Stimulated activated CD4-positive, alpha-beta T cell treated with anti-CD3 and anti-CD28 coated beads, Interleukin-1b, Interleukin-23, amount 100 ng/mL, for 48 hours (primary cell): ENCODE measurements at places on chromosomes 7 and 10.

GRCh38 chr7:95917634-95918033 is 145.3 kb downstream of the DYNC1I1 start:
- no peak for DNase-seq

GRCh38 chr10:132943058-132943790 is 854 bp upstream of the CFAP46 start:
- no peak for DNase-seq

DNA sequence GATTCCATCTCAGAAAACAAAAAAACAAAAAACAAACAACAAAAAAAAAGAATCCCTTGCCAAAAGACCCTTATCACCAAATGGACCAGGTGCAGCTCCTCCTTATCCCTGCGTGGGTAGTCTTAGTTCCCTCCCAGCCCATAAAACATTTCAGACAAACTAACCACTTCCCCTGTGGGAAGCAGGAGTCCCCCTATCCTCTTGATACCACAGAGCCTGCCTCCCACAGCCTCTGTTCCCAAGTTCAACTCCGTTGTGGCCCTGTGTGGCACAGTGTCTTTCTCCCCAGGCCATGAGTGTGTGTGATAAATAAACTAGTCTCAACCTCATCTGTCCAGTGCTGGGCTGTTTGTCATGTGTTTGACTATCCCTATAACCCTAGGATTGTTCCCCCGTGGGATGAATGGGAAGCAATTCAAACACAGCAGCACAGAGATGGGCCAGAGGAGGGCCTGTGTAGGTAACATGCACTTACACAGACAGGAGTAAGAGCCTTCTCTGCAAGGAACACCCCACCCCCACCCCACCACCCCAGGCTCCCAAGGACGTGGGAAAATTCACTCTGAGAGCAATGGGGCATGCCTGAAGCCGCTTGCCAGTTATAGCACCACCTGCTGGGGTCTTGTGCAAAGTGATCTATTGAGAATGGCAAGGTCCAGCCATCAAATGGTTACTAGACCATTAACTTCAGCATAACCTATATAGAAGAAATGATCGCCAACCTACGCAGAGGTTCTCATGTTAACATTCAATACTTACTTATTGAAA is 147.1 kb upstream of the GHITM start:
- DNase-seq: peak; percentile 4

- DNase-seq: peak; percentile 24
Observed at GRCh38 chr10:63707254-63707910, 186.2 kb downstream of the REEP3 start.

DNA sequence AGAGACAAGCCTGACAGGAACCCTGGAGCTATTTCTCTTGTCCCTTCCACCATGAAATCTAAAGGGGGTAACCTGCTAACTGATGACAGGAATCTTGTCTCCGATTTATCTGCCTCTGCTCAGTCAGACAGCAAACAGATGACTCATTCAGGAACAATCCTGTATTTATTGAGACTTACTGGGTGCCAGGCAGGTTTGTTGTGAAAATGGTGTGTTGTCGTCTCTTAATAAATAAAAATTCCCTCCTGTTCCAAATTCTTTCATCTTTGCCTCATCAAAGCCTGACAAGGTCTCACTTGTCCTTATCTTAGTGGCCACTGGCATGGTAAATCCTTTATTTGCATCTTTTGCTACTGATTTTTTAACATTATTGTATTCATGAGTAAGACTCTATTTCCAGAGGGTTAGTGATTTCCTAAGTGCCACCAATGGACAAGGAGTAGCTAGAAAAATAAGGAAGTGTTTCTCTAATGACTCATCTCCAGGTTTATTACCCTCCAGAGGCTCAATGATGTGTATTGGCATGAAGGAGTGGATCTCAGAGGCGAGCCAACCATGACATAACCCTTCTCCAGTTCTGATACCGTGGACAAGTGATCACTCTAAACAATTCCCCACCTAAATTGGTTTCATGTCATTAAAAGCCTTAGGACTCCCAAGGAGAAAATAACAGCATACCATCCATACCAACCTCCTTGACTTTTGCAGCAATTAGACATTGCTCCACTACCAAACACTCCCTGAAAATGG is 724.0 kb downstream of the GRID1 start:
- DNase-seq: no peak

GRCh38 chr10:128096486-128097199 is 29.6 kb downstream of the MKI67 start:
- DNase-seq: no peak

GRCh38 chr10:124609698-124610097 is 134.5 kb downstream of the FAM53B start:
- DNase-seq: no peak

- DNase-seq: no peak
Observed at GRCh38 chr10:13206091-13206490, 28.1 kb downstream of the UCMA start.

GRCh38 chr10:95742485-95742884 is 13.5 kb upstream of the ENTPD1 start:
- DNase-seq: no peak

GRCh38 chr7:132117181-132117580 is 459.1 kb downstream of the PLXNA4 start:
- DNase-seq: no peak

DNA sequence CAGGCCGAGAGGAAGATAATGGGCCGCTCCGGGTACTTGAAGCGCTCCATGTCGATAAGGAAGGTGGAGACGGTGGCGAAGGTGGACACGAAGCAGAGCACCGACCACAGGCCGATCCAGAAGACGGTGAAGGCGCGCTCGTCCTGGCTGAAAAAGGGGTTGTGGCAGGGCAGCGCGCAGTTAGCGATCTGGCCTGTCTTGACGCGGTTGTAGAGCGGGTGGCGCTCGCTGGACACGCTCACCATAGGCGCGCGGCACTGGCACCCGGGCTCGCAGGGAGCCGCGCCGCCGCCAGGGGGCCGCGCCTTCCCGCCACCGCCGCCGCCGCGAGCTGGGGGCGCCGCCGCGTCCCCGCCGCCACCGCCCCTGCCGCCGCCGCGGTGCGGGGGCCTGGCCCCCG is 1.6 kb downstream of the FZD8 start:
- peak; percentile 27 for DNase-seq

DNA sequence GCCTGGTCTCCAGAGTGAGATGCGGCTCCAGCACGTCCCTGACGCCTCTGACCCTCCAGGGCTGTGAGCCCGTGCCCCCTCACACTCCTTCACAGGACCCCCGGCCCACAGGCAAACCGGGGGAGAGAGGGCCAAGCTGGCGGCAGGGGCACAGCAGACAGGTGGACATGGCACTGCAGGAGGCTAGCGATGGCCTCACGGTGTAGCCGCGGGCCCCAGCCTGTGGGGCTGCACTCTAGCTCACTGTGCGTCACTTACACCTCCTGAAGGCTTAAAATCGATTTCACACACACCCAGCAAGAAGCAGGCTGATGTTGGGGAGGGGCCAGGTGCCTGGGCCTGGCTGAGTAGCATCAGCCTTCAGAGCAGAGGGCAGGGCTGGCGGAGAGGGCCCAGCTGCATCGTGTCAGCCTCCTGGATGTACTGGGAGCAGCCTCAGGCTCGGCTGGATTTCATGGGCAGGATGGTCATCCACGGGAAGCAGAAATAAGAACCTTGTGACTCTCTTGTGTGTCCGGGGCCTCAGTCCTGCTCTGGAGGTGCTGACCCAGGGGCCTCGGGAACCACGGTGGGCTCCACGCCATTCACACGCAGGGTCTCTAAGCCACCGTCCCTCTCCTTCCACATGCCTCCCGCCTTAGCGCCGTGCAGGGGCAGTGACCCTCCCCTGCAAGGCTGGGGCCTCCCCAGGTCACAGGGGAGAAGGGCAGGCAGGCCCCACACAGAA is 19.4 kb upstream of the KNDC1 start:
- DNase-seq: no peak

GRCh38 chr10:80518807-80519360 is 18.8 kb upstream of the SH2D4B start:
- DNase-seq: no peak

DNA sequence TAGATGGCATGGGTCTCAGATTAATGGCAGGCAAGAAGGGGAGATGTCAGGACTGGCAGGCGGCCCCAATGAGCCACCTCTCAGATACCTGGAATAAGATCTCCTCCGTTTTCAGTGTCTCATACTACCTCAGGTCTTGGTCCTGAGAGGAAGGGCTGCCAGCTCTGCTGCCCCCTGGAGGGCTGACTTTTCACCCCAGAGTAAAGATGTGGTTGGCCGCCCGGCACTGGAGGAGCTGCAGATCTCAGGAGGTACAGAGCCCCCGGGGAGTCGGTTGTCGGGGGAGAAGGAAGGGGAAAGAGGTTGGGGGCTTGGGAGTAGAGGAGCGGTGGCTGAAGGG is 642 bp upstream of the COL13A1 start:
- DNase-seq: peak; percentile 32

DNA sequence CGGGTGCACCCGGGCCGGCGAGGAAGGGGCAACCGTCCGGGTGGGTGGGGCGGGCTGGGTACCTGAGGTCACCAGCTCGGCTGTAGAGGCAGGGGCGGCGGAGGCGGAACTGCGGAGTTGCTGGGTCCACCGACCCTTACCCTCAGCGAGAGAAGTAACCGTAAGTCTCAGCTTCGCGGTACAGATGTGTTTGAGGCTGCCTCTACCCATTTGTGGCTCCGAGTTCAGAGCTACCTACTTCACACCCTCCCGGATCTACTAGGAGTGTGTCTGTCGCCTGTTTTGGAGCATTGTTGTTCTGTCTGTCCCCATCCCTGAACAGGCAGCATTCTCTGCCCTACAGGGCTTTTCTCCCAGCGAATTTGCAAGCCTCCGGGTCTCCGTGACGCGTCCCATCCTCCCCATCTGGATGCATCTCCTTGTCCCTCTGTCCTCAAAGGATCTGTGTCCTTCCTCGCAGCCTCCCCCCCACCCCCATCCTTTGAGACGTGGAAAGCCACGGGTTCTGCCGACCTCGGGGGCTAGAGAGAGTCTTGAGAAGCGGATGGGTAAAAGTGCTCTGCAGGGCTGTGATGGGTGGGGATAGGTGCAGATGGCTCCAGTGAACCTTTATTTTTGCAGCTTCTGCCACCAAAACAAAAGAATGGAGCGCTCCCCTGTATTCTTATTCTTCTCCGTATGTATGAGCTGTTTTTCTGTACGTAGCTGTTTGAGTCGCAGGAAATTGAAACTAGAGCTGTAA is 757 bp downstream of the ANKIB1 start:
- DNase-seq: no peak

DNA sequence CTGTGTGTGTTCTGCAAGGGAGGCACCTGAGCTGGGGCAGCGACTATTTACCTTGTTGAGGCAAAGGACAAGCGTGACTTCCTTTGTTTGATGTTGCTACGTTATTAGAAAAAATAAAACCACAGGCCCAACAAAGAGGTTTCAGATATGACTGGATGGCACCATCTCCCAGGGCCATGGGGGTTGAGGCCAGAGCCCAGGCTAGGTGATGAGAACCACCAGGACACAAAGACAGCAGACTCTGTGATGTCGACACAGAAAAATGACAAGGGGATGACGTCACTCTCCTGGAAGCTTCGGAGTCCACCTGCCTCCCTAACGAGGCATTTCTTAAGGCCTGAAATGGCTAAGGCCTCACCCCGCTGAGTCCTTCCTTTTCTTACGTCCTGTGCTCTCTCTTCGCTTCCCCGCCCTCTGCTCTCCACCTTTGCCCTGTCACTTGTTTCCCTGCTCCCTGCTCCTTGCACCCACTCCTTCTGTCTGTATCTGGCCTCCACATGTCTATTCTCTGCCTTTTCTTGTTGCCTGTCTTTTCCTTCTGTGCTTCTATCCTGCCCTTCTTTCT is 83.0 kb upstream of the ADRB1 start:
- DNase-seq: no peak

GRCh38 chr10:30819341-30820181 is 190.0 kb upstream of the LYZL2 start:
- DNase-seq: no peak

- no peak for DNase-seq
Observed at GRCh38 chr7:25503306-25503705, 275.0 kb upstream of the NPVF start.
